ENCODE measurements at places on chromosomes 13 and 19. TPM values are rescaled to one million over a fixed set of nuclear protein-coding genes. Genes with fewer than 3 reads are reported as not detected.

FFAR3 gene
- not detected for total RNA-seq

KIR3DL1 gene
- total RNA-seq: not detected

GPC5 gene
- not detected for total RNA-seq

ZNF225 gene
- total RNA-seq: 4.1 TPM

PLPPR3 gene
- total RNA-seq: not detected

CNMD gene
- not detected for total RNA-seq

UBL5 gene
- total RNA-seq: 383 TPM

SUGT1 gene
- 50.7 TPM for total RNA-seq

C1QTNF9 gene
- not detected for total RNA-seq

ZIC5 gene
- not detected for total RNA-seq

PSG5 gene
- not detected for total RNA-seq

Measured in activated CD8-positive, alpha-beta T cell treated with anti-CD3 and anti-CD28 coated beads, Interleukin-2, amount 10 ng/mL, durations not matched to agents 7 days and 5 days (primary cell).